ENCODE measurements at places on chromosomes 16 and 17.

GRCh38 chr17:46785696-46786095 is 32.8 kb downstream of the WNT3 start:
- no peak for DNase-seq

GRCh38 chr16:30949650-30950515 is 1.0 kb downstream of the ORAI3 start:
- DNase-seq = peak; percentile 75

DNA sequence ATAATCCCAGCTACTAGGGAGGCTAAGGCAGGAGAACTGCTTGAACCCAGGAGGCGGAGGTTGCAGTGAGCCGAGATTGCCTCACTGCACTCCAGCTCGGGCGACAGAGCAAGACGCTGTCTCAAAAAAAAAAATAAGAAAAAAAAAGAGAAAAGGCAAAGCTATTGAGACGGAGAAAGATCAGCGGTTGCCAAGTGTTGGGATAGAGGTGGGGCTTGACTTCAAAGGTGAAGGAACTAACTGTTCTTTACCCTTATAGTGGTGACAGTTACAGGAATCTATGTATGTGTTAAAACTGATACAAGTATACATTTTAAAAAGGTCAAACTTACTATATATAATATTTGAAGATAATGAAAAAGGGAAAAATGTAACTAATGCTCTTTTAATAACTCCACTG is 22.5 kb downstream of the AKAP10 start:
- DNase-seq = no peak

- DNase-seq = no peak
Observed at GRCh38 chr16:22123146-22123545, 30.8 kb downstream of the VWA3A start.

DNA sequence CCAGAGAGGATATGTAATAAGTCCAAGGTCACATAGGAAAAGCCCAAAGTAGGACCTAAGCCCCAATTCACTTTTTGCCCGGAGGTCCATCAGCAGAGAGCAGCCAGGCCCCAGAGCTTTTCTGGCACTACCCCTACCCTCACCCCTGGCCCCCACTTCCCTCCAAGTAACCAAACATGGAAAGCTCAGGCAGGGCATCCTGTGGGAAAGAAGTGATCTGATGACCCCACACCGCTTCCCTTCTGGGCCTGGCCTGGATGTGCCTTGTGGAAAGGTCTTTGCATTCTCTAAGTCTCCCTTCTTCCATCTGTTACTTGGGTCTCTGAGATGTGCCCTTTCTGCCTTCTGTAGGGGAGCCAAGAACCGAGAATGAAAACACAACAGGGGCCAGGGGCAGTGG is 136.9 kb downstream of the TMEM132E start:
- DNase-seq = no peak

DNA sequence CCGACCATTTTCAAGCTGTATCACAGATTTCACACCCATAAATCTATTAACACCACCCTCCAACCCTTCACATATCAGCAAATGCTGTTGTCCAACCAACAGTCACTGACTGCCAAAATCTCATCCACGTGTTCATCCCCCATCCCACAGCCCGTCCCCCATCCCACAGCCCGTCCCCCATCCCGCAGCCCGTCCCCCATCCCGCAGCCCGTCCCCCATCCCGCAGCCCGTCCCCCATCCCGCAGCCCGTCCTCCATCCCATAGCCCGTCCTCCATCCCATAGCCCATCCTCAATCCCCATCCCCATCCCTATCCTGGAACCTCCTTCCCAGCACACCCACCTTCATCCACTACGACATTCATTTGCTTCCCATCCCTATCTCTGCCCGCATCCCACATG is 14.1 kb downstream of the DLG4 start:
- DNase-seq = no peak

DNA sequence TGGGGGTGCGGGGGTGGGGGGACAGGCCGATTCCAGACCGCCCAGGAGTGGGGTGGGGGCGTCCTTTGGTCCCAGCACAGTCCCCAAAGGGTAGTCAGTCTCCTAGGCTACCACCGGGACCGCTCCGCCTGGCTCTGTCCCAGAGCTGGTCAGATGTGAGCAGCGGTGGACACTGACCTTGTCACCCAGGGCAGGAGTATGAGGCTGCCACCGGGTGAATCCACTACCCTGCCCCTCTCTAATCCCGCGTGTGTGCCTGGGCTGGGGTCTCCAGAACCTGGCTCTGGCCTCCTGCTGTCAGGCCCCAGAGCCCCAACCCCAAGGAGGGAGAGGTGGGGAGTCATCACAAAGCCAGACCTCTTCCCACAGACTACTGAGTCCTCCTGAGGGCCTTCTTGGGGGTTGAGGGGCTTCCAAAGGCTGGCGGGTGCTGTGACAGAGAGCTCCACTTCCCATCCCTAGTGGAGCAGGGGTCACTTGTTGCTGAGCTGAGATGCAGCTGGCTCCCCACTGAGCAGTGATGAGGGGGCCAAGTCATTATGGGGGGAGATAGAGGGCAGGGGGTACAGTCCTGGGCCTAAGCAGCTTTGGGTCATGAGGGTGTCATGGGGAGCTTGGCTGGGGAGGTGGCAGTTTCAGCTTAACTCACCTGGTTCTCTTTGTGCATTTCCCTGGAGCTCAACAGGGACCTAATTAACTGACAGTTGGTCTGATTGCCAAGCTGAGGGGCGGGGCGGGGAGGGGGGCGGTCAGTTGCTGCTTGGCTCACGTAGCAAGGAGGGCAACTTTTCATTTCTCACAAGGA is 1.2 kb downstream of the PPP1R1B start:
- DNase-seq = no peak

DNA sequence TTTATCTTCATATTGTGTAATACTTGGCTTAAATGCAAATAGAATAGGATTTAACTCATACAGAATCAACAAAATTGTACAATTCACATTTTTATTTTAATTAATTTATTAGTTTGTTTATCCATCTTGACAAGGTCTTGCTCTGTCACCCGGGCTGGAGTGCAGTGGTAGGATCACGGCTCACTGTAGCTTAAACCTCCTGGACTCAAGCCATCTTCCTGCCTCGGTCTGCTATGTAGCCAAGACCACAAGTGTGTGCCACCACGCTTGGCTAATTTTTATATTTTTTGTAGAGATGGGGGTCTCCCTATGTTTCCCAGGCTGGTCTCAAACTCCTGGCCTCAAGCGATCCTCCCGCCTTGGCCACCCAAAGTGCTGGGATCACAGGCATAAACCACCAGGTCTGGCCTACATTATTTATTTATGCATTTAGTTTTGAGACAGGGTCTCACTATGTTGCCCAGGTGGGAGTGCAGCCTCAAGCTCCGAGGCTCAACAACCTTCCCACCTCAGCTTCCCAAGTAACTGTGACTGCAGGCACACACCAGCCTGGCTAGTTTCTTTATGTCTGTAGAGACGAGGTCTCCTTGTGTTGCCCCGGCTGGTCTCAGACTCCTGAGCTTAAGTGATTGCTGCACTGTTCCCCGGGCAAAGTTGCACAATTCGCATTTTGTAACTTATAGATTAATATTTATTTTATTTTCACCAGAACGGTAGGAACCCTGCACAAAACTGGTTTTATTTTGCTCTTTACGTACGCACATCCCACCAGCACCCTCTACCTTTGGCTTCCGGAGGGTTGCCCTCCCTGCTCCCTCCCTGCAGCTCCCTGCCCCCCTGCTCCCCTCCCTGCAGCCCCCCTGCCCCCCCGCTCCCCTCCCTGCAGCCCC is 4.9 kb downstream of the DPEP1 start:
- DNase-seq = no peak

DNA sequence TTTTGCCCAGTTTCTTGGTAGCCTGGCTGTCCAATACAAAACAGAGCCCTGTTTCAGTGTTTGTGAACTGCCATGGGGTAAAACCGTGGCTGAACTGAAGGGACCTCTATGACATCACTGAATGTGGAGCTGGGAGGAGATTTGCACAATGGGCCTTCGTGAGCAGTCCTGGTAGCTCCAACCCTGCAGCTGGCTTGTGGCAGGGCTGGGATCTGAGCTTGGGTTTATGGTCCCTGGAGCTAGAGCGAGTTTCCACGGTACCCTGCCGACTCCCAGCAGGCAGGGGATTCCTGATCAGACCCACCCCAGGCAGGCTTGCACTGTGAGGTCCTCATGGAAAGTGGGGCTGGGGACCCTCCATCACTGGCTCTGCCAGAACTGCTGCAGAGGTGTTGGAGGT is 247.0 kb downstream of the GSG1L start:
- no peak for DNase-seq

DNA sequence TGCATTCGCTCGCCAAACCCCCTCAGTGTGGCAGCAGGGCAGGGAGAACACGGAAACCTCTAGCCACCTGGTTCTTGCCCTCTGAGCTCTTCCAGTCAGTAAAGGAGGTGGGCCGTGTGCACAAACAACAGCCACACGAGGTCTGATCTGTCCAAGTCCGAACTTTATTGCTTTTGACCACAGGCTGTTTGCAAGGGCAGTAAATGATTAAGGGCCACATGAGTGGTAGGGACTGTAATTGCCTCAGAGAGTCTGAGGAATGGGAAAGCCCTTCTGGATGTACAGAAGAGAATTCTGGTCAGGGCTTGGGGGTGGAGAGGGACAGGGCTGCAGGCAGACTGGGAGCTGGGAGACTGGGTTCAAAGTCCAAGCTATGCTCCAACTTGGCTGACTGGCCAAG is 75.7 kb upstream of the LHX1 start:
- DNase-seq = no peak

DNA sequence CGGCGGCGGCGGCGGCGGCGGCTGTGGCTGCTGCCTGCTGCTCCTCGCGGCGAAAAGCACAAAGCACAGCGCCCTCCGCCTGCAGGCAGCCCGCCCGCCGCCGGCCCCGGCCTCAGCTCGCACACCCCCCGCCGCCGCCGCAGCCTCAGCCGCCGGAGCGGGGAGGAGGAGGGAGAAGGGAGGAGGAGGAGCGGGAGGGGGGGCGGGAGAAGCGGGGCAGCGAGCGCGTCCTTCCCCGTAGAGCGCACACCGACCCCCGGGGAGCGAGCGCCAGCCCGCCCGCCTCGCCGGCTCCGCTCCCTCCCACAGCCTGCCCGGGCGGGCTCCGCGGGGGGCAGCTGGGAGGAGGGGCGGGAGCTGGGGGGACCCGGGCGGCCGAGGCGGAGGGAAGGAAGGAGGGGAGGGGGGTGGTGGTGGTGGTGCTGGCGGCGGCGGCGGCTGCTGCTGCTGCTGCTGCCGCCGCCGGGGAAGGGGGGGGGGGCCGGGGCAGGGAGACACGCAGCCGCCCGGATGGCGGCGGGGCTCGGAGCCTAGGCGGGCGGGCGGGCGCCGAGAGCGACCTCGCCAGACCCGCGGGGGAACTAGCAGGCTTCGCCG is at the start of gene UBTF:
Gene UBTF, minus strand, starts transcription at position 60 of the 597 bp plus-strand sequence. CDS start 1,446 bp downstream, outside the sequence.
- DNase-seq = peak; percentile 75

DNA sequence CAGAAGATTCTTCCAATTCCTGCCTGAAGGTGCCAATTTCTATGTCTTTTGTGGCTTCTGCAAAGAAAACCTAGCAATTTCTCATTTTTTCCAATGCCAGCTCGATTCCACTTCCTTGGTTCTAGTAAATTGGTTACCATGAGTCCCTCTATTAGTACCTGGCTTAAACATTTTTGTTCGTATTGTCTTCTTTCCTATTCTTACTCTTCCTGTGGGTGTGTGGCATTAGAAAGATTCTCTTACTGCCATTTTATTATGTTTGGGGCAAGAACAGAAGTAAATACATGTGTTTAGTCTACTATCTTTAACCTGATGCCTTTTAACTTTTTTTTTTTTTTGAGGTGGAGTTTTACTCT is 20.3 kb upstream of the MAPK3 start:
- DNase-seq = no peak

DNA sequence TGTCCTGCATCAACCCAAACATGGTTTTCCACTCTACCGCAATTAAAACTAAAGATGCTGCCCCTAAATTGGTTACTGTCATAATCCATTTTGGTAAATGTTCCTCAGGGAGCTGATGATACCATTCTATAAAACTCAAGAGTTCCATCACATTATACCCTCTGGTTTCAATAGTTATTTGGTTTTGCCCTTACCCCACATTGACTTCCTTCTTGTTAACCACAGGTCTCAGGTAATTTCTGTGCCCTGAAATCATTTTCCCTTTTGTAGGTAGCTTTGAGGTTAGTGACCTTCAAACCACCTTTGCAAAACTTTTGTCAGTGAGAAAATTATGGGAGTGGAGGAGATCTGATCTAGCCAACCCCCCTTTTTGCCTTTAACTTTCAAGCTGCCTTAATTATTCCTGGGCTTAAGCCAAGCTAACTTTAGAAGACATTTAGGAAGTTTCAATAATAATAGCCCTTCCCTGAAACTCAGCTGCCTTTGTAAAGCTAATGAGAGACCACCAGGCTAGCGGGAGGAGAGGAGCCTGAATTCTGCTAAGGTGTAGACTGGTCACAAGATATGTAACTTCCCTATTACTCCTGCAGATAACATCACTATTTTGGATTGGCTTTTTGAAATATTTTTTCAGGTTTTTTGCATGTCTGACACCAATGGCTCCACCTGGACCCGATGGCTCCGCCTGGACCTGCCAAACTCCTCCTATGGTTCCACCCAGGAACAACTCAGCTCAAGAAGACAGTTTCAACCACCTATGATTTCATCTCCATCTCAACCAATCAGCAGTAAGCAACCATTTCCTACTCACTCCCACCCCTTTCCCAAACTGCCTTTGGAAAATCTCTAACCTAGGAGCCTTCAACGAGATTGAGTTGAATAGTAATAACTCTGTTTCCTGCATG is 224.9 kb downstream of the HS3ST3B1 start:
- no peak for DNase-seq

- no peak for DNase-seq
Observed at GRCh38 chr16:3009568-3010390, 2.9 kb upstream of the CLDN9 start.

DNA sequence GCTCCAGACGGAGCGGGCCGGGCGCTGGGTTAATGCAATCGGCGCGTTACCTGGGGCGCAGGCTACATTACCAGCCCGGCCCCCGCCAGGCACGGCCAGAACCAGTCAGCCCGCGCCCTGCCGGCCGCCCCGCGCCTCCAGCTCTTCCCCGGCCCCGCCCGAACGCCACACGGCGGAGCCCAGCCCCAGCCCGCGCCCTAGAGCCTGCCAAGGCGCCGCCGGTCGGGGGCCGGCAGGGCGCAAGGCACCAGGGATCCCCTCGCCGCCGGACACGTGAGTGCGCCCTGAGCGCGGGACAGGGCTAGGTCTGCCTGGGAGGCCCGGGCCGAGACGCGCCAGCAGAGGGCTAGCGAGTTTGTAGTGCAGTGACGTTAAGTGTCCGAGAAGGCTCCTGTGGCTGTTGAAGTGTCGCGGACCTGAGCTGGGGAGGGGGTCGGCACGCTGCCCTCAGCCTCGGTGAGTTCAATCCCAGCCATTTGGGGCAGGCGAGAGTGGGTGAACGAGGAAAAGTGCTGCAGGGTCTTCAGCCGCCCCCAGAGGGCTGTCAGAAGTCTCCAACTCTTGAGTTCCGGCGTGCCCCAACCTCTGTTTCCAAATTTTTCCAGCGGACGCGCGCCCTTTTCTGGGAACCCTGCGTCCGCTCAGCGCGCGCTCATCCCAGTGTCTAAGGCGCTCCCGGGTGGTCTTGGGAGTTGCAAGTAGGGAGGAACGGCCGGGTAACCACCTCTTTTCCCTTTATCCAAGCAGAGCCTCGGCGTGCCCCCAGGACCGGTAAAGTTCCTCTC is at the start of gene SLC6A2:
Gene SLC6A2, plus strand, starts transcription at position 92 of the 785 bp plus-strand sequence. CDS start 707 bp downstream, outside the sequence.
- DNase-seq = no peak

DNA sequence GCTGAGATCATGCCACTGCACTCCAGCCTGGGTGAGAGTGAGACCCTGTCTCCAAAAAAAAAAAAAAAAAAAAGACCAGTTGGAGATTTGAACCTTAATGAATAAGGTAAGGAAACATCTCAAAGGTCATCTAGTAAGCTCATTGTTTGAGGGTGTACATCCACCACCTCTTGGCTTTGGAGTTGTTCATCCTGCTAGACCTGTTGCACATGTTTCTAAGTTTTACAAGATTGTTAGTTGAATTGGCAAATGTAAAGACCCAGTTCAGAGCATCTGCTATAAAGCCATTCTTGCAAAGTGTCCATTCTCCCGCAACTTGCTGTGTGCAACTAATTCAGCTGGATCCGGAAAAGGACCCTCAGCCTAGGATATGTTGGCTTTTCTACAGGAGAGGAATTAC is 1.5 kb downstream of the PSMD7 start:
- DNase-seq = no peak

Data from activated CD8-positive, alpha-beta T cell treated with anti-CD3 and anti-CD28 coated beads, Interleukin-2, amount 10 ng/mL, durations not matched to agents 7 days and 5 days (primary cell).